ENCODE measurements at places on chromosomes 5 and 9.
A peak's percentile ranks its signal among the peaks of the same experiment; 100 is the strongest.

DNA sequence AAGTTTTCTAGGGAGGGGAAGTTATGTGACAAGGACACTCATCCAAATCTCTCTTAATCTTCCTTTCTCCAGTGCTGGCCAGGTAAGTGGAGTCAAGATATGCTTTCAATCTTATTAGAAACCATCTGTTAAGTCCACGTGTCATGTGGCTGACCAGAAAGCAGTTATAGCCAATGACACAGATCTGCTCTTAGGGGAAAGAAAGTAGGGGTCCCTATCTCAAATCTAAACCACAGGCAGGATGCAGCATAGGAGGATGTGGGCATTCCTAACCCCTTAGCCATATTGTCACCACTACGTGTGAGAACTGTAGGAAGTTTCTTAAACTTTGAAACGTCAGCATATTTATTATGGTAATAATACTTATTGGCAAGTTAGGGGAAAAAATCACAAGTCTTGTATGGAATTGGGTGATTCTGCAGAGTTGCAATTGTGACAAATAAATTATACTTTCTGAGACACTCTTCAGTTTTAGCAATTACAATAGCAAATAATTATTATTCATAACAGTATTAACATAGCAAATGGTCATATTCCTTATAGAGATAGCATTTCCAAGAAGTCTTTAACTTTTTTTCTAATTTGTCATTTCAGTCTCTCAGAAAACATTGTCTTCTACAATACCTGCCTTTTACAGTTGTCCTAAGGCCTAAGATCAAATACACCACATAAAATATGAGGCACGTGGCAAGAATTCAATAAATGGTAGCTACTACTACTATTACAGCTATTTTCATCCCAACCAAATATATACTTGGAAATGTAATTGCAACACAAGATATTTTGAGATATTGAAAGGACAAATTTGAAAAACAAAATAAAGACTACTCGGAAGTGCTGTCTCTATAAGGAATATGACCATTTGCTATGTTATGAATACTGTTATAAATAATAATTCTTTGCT, 236.9 kb downstream of the PDE4D start:
- H3K4me1 ChIP-seq, result no peaks in the 10 kb centered on the region
- no peak for DNase-seq
- H3K4me3 ChIP-seq, result no peak overlapping the region
- no peak overlapping the region for H3K27ac ChIP-seq
- H3K27me3 ChIP-seq, result no peaks in the 10 kb centered on the region
- no peaks in the 10 kb centered on the region for H3K36me3 ChIP-seq

DNA sequence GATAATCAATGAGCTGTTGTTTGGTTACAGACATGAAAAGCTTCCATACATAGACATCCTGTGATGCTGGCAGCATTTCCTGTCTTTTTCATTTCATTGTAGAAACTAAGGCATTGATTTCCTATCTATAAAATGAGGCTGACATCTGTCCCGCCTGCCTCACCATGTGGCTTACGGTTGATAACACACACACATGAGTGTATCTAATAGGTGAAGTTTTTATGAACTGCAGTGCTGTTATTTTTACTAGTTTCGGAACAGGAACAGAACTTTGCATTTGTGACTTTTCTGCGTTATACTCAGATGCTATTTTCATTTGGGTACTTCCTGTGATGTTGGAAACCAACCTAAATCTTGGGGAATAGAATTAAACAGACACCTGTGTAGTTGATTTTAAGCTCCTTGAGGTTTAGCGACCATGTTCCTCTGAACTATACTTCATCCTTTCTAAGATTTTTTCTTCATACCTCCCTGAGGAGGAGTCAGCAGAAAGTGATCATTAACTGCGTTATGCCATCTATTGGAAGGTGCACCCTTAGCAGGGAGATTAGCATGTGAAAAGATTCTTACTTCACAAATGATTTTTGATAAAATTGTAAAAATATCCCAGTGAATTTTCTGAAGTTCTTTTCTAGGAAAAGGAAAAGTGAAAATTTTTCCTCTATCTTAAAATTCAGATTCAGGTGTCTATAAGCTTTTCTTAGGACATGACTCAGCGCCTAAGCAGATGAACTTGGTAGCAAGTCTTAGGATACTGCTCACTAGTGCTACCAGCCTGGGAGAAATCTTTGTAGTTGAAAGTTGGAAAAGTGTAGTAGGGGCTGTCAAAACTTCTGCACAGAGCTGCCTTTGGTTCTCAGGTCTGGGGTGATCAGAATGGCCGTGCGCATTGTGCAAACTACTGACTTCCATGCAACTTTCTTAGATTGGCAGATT, 134.5 kb downstream of the TRIO start:
- no peak for DNase-seq
- H3K4me1 ChIP-seq, result peaks cover 7% of the 10 kb centered on the region
- H3K4me3 ChIP-seq, result no peak overlapping the region
- H3K36me3 ChIP-seq, result no peaks in the 10 kb centered on the region
- H3K27ac ChIP-seq, result no peak overlapping the region

DNA sequence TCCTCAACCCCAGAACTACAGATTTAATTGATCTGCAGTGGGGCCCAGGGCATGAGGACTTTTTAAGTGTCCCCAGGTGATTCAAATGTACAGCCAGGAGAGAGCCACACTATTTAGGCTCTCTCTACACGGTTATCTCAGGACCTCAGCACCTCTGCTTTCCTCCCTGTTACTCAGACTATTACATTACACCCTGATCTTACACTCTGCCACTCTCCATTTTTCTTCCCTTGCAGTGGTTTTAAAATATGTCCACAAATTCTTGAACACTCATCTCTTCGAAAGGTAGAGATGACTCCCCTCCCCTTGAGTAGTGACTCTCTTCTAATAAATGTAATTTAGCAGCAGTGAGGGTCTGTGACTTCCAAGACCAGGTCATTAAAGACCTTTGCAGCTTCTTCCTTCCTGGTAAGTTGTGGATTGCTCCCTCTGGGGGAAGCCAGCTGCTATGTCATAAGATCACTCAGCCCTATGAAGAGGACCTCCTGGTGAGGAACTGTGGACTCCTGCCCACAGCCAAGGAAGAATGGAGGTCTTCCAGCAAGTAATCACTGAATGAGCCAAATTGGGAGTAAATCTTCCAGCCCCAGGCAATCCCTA, 87.5 kb upstream of the SSBP2 start:
- peak; percentile 46 for DNase-seq
- peaks cover 9% of the 10 kb centered on the region for H3K4me1 ChIP-seq
- no peaks in the 10 kb centered on the region for H3K36me3 ChIP-seq
- no peaks in the 10 kb centered on the region for H3K27me3 ChIP-seq
- no peak overlapping the region for H3K27ac ChIP-seq

DNA sequence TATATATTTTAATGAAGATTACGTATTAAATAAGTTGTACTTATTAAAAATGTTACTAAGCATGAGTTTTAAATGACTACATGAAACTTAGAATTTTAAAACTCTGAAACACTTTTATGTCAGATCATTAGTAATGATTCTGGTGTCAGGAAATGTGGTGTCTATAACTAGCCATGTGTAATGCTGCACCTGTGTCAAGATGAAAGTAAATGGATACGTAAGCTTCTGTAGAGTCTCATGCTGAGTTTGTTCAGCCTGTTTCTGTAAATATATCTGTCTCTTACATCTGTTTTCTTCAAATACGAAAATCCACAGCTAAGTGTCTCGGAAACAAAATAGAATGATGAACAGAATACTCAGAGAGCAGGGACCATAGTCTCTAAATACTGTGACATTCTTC, 278.0 kb upstream of the SMC2 start:
- no peaks in the 10 kb centered on the region for H3K36me3 ChIP-seq
- H3K4me3 ChIP-seq, result no peak overlapping the region
- DNase-seq, result no peak
- H3K4me1 ChIP-seq, result no peaks in the 10 kb centered on the region

- no peak for DNase-seq
- H3K36me3 ChIP-seq, result no peaks in the 10 kb centered on the region
- H3K4me1 ChIP-seq, result peaks cover 2% of the 10 kb centered on the region
These were observed 142.5 kb upstream of the DMRT1 start for GRCh38 chr9:698954-699353.

DNA sequence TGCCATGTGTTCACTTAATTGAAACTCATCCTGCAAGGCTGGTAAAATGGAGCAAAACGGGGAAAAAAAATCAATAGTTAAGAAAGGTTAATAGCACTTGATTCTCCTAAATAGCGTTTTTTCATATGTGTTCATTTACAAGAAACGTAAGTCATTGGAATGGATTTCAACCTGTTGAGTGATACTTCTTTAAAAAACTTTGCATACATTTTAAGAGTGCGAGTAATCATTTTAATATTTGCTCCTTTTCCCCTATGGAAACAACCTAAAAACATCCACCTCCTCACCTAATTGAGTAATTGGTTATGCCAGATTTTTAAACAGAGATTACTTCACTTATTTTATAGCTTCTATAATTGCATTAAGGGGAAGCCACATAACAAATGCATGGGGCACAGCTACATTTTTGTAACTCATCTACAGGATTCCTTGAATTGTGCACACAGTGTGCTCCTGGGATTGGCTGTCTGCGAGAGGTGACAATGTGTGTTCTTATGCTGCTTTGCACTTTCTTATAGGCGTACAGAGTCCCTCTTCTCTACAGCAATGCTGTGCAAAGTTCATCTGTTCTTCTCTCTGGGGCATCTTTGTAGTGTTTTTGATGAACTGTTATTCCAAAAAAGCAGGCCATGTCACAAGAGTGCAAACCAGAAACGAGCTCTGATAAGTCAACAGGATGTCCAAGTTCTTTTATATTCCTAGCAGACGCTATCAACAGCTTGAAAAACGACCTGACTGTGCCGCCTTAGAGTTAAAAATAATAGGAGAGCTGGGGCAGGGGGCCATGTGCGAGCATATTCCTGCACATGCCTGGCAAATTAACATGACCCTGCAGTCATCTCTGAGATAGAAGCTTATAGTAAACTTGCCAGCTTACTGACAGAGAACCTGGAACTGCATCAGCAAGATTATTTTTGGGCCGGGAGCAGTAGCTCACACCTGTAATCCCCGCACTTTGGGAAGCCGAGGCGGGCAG, 117.9 kb downstream of the GOLPH3 start:
- H3K27me3 ChIP-seq, result no peaks in the 10 kb centered on the region
- H3K36me3 ChIP-seq, result no peaks in the 10 kb centered on the region
- no peak overlapping the region for H3K27ac ChIP-seq
- no peak overlapping the region for H3K4me3 ChIP-seq

GRCh38 chr9:27065288-27065687, 43.7 kb upstream of the TEK start:
- H3K4me1 ChIP-seq, result no peaks in the 10 kb centered on the region
- peaks cover 6% of the 10 kb centered on the region for H3K36me3 ChIP-seq
- no peaks in the 10 kb centered on the region for H3K27me3 ChIP-seq
- H3K4me3 ChIP-seq, result no peak overlapping the region
- DNase-seq, result no peak

GRCh38 chr9:16727452-16728136, 142.9 kb downstream of the BNC2 start:
- peaks cover 37% of the 10 kb centered on the region for H3K27me3 ChIP-seq
- no peaks in the 10 kb centered on the region for H3K4me1 ChIP-seq
- no peak overlapping the region for H3K27ac ChIP-seq
- H3K36me3 ChIP-seq, result no peaks in the 10 kb centered on the region

- H3K27ac ChIP-seq, result peak overlapping the region; percentile 87
- peak overlapping the region; percentile 84 for H3K4me3 ChIP-seq
These were observed 1.3 kb downstream of the ARSB start for GRCh38 chr5:78983601-78984438.

DNA sequence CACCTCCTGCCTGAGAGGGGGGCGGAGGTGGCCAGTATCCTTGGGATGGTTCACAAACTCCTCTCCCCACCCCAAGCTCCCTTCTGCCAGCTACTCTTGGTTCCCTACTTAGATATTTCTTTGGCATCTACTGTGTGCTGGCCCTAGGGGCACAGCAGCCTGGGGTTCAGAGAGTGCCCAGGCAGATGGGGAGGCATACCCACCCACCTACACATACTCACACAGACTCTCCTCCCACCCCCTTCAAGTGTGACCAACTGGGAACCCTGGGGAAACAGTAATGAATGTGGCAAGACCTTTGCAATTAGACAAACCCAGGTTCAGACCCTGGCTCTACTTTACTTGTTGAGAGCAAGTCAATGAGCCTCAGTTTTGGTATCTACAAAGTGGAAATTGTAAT, 44.4 kb upstream of the PSD2 start:
- no peak for DNase-seq
- peaks cover 24% of the 10 kb centered on the region for H3K4me1 ChIP-seq
- H3K4me3 ChIP-seq, result no peak overlapping the region
- no peaks in the 10 kb centered on the region for H3K36me3 ChIP-seq

DNA sequence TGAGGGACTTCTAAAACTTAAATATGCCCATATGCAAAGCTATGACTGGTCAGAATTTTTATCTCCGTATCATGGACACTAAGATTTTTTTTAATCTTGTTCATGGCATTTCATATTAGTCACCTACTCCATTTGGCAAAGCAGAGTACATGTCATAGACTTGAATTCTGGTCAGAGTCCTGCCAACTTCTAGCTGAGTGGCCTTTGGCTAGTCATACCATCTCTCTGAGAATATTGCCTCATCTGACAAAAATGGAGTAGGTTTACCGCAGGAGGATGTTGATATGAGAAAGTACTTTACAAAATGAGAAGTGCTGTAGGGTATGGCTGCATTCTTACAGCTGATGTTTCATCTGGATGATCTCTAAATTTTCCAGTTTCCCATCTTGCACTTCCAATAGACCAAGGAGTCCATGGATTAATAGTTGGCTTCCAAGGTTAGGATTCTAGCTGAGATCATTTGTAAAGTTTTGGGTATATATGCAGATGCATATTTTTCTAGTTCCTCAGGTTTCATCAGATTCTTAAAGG, 150.8 kb upstream of the NR3C1 start:
- H3K36me3 ChIP-seq, result no peaks in the 10 kb centered on the region
- no peak overlapping the region for H3K4me3 ChIP-seq
- no peak for DNase-seq
- peaks cover 3% of the 10 kb centered on the region for H3K27me3 ChIP-seq

DNA sequence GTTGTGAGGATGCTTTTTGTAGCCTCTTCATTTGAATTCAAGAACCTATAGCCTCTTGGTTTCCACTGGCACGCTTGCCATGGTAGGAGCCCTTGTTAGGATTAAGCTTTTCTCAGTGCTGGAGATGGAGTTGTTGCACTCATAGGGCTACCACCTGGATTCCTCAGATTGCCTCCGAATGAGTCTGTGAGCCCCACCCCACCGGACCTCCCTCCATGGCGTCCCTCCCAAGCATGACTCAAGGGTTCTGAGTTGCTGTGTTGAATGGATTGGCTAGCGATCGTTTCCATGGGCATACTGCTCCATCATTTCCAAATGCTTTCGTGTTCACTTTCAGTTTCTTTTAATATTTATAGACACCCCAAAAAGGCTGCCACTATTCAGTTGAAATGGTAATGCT, 69.9 kb downstream of the DAPK1 start:
- no peak overlapping the region for H3K27ac ChIP-seq
- peaks cover 8% of the 10 kb centered on the region for H3K27me3 ChIP-seq
- no peak overlapping the region for H3K4me3 ChIP-seq
- H3K4me1 ChIP-seq, result no peaks in the 10 kb centered on the region
- DNase-seq, result no peak
- no peaks in the 10 kb centered on the region for H3K36me3 ChIP-seq

- no peaks in the 10 kb centered on the region for H3K36me3 ChIP-seq
- H3K4me1 ChIP-seq, result no peaks in the 10 kb centered on the region
- no peak overlapping the region for H3K4me3 ChIP-seq
- no peak for DNase-seq
These were observed 180.8 kb downstream of the ACTL7B start for GRCh38 chr9:108674766-108675530.

- no peaks in the 10 kb centered on the region for H3K27me3 ChIP-seq
- H3K4me1 ChIP-seq, result no peaks in the 10 kb centered on the region
- no peak overlapping the region for H3K4me3 ChIP-seq
- peaks cover 33% of the 10 kb centered on the region for H3K36me3 ChIP-seq
These were observed 170.6 kb downstream of the SEMA6A start for GRCh38 chr5:116404016-116404415.
